Retinal pigment epithelial cell (primary cell): ENCODE measurements at places on chromosomes 12 and 14.

- no peak for DNase-seq
Observed at GRCh38 chr12:26428420-26428819, 233.0 kb downstream of the SSPN start.

GRCh38 chr12:69570000-69570516 lies 15.2 kb upstream of the CCT2 start:
- peak; percentile 35 for DNase-seq

DNA sequence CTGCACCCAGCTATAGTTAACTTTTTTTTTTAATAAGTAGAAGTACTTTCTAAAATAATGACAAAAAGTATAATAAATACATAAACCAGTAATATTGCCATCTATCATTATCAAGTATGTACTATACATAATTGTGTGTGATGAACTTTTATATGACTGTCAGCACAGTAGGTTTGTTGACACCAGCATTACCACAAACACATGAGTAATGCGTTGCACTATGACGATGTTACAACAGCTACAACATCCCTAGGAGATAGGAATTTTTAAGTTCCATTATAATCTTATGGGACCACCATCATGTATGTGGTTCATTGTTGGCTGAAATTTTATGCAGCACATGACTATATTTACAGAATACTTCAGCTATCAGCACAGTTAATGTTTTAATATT lies 62.9 kb upstream of the VSX2 start:
- DNase-seq = no peak

DNA sequence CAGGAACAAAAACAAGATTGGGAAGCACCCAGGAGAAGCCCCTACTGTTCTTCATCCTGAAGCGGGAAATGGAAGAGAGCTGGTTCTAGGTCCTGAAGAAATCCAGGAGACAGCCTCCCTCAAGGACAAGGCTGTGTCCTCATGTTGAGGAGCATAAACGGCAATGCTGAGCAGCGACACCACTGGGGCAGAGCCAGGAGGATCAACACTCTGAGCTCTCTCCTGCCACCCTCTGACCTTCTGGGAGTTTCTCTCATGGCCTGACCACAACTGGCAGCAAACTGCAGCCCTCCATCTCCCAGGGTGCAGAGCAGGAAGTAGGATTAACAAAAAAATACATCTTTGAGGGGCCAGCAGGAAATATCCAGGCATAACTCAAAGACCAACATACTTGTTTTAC lies 1292.2 kb upstream of the TMEM132C start:
- DNase-seq = no peak

- no peak for DNase-seq
Observed at GRCh38 chr12:92044435-92044834, 101.2 kb downstream of the BTG1 start.

- no peak for DNase-seq
Observed at GRCh38 chr12:106840243-106840642, 65.8 kb downstream of the RIC8B start.

DNA sequence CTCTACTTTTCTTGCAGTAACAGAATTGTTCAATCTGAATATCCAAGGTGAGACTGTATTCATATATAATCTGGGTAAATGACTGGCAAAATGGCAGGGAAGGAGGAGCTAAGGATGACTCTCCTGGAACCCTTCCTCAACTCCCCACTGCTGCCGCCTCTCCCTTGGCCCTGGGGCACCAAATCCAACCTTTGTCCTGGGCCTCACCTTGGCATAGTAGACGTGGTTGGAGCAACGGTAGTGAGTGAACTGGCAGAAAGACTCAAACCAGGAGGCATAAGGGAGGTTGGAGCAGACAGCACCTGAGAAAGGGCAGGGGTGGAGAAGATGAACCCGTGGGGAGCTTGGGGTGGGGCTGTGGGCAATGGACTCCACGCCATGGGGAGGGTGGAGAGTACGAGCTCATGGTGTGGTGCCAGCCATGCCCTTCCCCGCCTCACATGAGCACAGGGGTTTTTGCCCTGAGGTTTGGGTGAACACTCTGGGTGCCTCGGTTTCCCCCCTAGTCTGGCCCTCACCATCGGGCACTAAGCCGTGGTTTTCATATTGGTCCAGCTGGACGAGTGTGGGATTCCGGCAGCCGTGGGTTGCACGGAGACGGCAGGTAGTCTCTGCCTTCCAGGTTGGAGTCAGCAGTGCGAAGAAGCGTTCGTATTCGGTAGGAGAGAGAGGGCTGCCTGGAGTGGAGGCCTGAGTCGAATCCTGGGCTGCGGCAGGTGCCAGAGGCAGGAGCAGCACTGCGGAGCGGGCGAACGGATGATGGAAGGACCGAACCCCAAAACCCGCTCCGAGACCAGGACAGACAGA lies 753 bp downstream of the ACRBP start:
- DNase-seq = no peak

- DNase-seq = no peak
Observed at GRCh38 chr12:1559676-1560091, 34.7 kb downstream of the FBXL14 start.

DNA sequence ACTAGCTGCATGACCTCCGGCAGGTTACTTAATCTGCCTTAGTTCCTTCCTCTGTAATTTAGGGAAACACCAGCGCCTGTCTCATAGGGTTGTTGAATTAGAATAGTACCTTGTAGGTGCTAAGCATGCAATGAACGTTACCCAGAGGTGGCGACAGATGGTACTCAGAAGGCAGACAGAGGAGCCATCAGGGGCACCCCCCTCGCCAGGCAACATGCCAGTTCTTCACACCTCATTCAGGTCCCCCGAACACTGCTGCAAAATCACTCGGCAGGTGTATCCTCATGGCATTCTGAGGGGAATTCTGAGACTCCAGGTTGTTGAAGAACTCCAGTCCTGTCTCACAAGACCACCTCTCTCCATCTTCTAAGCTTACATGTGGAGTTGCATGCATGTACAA lies 10.1 kb downstream of the ISM2 start:
- no peak for DNase-seq

GRCh38 chr14:37595809-37596621 lies 586 bp downstream of the TTC6 start:
- DNase-seq = no peak

- no peak for DNase-seq
Observed at GRCh38 chr14:98949481-98950135, 322.4 kb downstream of the BCL11B start.

GRCh38 chr14:73686901-73687300 lies 27.3 kb downstream of the PNMA1 start:
- DNase-seq = no peak

GRCh38 chr12:100987552-100988521 lies 193.3 kb downstream of the ANO4 start:
- peak; percentile 2 for DNase-seq
